ENCODE measurements at places on chromosomes 4 and X.

DNA sequence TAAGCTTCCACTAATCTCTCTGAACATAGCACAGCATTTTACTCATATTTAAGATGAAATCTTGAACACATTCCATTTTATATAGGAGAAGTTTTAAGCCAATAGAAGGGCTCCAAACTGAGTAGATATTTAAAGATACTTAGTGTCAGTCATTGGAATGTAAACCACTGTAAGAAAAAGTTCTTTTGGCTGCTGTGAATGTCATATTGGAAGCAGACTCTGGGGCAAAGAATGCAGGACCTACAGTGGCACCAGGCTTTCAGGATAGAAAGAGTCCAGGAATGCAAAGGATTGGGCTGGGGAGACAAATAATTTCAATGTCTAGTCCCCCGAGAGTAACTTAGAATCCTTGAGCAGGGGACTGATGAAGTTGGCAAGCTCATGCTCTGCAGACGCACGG, 1047.7 kb downstream of the STIM2 start:
- no peak for DNase-seq

GRCh38 chr4:127604949-127605709, 27.6 kb upstream of the INTU start:
- peak; percentile 45 for DNase-seq

DNA sequence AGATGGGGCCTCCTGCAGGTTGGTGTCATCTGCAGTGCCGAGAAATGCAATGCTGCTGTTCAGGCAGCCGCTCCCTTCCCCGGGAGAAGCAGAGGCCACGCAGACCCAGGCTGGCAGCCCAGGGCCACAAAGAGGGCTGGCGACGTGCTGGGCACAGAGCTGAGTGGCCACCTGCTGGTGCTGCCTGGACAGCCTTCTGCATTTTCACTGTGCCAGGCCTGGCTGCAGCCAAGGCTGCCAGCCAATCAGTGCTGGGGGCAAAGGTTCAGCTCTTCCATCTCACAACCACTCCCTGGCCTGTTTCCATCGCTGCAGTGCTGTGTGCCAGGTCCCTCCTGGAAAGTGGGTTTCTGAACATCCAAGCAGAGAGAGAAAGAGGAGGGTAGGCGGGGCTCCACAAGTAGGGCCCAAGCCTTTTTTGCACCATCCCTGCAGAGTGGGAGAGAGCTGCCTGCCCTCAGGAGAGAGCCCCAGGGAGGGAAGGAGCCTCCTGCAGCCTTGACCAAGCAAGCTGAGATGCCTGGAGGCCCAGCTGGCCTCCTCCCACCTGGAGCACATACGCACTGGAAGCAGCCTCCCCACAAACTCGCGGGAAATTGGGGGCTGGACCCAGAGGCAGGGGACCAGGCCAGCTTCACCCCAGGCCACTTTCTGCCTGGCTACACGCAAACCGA, 20.1 kb downstream of the ADRA2C start:
- no peak for DNase-seq

GRCh38 chrX:129736491-129736890, 2.3 kb upstream of the XPNPEP2 start:
- DNase-seq, result no peak

- no peak for DNase-seq
Measured at GRCh38 chrX:78712336-78712735, 35.2 kb upstream of the LPAR4 start.

DNA sequence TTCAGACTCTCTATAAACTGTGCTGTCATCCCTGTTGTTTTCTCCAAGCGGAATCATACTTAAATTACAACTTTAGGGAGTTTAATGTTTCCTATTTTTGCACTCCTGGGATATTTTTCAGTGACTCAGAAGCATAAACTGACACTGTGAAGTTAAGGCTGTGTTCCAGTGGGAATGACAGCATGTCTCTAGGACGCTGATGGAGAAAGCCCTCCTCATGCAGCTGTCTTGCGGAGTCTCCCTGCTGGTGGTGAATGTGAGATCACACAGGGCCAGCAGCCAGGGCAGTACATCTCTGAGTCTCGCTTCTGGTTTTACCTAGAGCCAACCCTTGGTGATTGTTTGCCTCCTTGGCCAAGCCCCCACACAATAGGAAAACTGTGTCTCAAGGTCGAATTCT, 53.3 kb downstream of the NFKB1 start:
- no peak for DNase-seq

GRCh38 chr4:176467001-176467400, 147.2 kb downstream of the SPCS3 start:
- DNase-seq, result no peak

DNA sequence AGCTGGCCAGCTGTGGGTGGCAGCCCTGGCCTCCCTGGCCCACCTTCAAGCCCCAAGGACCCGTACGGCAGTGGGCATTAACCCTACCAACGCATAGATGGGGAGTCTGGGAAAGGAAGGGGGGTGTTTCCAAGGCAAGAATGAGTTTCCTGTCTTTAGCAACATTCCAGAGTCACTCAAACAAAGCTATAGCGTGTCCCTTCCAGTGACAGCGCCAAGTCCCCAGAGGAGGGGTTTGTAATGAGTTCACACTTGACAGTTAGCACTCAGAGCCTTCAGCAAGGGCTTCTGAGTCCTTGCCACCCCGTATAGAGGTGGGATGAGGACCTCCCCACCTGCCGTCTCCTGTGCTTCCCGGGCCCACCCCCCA, 1.8 kb downstream of the BGN start:
- no peak for DNase-seq

- DNase-seq, result no peak
Measured at GRCh38 chrX:69323786-69324720, 158.8 kb upstream of the PJA1 start.

GRCh38 chr4:64712590-64712989, 303.3 kb upstream of the TECRL start:
- no peak for DNase-seq

DNA sequence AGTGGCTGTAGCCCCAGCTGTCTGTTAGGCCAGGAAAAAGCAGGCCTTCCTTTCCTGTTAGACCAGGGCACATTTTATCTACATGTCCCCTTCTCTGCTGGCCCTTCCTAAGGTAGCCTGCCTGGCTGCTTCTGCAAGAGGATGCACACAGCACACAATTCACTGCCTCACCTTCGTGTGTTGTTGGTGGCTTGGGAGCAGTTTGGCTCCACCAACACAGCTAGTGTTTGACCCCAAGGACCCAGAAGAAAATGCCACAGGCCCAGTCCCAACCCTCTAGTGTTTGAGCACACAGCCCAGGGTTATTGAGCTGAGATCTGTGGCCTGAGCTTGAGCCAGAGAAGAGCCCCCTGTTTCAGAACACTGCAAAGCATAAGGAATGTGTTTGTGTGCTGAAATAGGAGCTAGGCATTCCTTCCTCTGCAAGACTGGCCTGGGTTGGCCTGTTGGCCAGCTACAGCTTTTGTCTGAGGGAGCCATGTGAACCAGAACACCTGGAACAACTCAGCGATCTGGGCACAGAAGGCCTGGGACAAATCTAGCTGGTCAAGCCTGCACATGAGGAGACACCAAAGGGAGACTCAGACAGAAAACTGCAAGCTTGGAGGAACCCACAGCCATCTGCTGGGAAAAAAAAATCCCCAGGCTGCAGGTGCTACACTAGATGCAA, 26.4 kb downstream of the MAGEE1 start:
- DNase-seq, result no peak

- DNase-seq, result no peak
Measured at GRCh38 chr4:6364146-6364545, 94.5 kb downstream of the WFS1 start.

DNA sequence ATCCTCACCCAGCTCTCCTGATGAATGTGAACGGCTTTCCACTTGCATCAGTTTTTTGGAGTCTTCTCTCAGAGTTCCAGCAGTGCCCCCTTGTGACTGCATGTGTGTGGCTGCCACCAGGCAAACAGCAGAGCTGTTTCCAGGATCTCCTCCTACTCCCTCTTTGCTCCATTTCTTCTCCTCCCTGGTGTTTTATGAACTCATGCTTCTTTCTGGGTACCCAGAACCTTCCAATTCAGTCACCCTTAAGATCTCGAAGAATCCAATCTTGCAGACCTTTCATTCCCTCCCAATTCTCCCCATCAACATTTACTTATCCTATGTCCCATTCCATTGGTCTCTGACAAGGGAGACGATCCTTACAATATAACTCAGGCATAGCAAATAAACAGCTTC, 6.8 kb upstream of the TCEANC start:
- DNase-seq, result peak; percentile 63

DNA sequence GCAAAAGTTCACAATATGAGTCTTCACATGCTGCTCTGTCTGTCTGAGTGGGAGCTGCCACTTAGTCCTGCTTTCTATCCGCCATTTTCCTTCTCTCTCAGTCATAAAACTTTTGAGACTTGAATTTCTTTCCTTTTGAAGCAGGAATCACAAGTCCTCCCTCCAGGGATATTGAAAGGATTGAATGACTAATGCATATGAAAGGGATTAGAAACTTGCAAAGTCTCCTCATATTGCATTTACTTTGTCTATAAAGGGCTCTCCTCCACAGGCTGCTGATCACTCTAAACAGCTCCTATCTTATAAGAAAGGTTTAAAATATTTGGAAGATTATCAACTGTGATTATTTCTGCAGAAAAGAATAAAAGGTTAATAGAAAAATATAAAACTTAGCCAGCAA, 879.1 kb downstream of the ARAP2 start:
- no peak for DNase-seq

DNA sequence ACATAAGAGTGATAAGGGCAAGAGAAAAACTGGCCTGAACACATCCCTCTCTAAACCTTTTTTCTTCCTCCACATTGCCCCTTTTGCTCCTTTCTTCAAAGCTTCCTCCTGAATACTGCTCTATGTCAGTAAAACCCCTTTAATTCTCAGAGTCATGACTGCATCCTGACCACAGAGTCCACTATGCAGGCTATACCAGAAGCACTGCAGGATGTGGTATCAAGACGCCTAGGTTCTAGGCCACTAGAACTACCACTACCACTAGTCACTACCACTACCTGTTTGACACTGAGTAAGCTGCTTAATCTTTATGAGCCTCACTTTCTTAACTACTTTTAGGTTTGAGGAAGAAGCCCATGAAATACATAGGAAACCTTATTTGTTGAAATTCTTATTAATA, 38.7 kb downstream of the ARHGEF9 start:
- no peak for DNase-seq

- DNase-seq, result no peak
Measured at GRCh38 chr4:89307178-89307445, 488 bp downstream of the GPRIN3 start.

- DNase-seq, result peak; percentile 13
Measured at GRCh38 chrX:55135171-55135570, 46.4 kb downstream of the PAGE2 start.

GRCh38 chr4:119087121-119087520, 48.5 kb upstream of the MYOZ2 start:
- DNase-seq, result no peak

GRCh38 chr4:116055857-116056827, 942.7 kb upstream of the NDST4 start:
- DNase-seq, result peak; percentile 32

- no peak for DNase-seq
Measured at GRCh38 chrX:147891896-147892295, 19.8 kb upstream of the FMR1 start.

DNA sequence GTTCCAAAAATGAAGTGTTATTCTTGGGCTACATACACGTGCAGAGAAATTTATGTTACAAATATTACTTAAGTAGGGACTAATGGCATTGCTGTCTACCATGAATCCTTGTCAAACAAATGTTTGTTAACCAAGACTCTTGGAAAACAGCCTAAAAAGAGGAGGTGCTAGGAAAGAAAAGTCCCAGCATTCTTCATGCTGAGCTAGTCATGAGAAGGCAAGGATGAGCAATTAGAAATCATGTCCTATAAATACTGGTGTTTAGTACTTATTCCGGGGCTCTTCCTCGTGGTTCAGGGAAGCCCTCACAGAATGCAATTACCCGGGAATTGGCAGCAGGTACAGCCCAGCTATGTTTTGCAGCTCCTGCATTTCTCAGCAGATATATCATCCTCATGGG, 378.1 kb upstream of the FTHL17 start:
- DNase-seq, result no peak

DNA sequence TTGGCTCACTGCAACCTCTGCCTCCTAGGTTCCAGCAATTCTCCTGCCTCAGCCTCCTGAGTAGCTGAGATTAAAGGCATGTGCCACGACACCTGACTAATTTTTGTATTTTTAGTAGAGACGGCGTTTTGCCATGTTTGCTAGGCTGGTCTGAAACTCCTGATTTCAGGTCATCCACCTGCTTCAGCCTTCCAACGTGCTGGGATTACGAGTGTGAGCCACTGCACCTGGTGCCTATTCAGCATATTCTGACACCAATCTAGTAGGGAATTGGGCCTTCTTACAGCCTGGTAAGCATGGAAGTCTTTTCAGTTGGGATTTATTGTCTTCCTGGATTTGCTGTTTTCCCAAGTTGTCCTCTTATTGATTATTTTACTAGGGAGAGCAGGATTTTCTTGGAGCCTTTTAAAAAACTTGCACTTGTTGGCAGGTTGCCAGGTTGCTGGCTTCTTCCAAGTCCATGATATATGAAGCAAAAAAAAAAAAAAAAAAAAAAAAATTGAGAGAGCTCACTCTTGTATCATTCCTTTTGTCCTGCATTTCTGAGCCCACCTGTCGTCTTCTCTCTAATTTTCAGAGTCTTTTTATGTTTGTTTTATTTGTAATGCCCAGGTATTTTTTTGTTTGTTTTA, 43.7 kb downstream of the TMPRSS11E start:
- peak; percentile 15 for DNase-seq

DNA sequence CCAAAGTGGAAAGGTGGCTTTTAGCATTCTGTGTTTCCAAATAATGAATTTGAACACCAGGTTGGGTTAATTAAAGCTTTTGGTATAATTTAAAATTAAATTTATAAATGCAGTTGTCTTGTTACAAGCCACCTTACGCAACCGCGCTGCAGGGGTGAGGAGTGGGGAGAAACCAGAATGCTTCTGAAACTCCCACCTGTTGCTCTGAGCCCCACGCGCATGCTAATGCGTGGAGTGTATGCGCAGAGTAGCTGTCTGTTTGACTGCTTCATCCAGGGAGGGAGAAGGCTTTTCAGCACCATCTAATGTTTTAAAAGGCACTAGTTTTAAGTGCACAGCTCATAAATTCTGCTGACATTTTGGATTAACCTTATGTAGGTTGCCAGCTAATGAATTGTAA, 12.5 kb downstream of the OGT start:
- DNase-seq, result no peak

GRCh38 chr4:37388681-37389365, 144.3 kb downstream of the NWD2 start:
- no peak for DNase-seq

DNA sequence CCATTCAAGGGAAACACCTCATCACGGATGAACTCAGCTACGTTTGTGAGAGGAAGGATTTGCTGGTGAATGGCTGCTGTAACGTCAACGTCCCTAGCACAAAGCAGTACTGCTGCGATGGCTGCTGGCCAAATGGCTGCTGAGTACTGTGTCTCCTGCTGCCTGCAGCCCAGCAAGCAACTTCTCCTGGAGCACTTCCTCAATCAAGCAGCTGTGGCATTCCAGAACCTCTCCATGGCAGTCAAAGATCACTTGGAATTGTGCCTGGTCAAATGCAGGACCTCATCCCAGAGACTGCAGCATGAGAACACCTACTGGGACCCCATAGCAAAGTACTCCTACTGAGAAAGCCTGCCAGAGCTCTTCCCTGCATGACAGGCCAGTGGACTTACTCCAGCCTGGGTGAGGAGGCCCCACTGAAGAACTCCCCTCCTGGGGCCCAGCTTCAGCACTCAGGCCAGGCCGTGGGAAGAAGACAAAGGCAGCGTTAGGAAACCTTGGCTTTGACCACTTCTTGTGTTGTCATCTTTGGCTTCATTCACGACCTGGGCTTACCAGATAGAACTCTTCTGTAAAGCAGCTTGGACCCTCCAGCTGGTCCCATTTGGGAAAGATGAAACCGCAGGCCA, 244.3 kb downstream of the RBMX2 start:
- DNase-seq, result no peak

GRCh38 chr4:48105230-48105629, 28.8 kb downstream of the TXK start:
- DNase-seq, result no peak

Measured in NCI-H1105 treated with DMSO at 0.1 percent for 48 hours (cell line).